ENCODE measurements at places on chromosomes 5 and 9.

- DNase-seq, result no peak
Observed at GRCh38 chr5:77139001-77139400, 51.9 kb upstream of the ZBED3 start.

DNA sequence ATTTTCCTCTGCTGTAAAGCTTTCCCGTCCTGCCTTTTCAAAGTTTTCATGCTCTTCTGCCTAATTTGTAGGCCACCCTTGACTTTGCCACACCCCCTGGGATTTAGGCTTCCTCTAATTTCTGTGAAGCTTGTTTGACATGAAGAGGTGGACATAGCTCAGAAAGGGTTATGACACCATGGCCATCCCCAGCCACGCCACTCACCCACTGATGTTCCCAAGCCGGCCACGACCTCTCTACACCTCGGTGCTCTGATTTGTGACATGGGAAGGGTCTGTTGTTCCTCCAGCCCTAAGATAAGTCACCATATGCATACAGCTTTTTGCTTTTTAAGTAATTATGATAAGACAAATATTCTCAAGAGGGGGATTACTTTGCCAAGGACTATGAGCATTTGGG lies 139.5 kb downstream of the BARX1 start:
- no peak for DNase-seq

DNA sequence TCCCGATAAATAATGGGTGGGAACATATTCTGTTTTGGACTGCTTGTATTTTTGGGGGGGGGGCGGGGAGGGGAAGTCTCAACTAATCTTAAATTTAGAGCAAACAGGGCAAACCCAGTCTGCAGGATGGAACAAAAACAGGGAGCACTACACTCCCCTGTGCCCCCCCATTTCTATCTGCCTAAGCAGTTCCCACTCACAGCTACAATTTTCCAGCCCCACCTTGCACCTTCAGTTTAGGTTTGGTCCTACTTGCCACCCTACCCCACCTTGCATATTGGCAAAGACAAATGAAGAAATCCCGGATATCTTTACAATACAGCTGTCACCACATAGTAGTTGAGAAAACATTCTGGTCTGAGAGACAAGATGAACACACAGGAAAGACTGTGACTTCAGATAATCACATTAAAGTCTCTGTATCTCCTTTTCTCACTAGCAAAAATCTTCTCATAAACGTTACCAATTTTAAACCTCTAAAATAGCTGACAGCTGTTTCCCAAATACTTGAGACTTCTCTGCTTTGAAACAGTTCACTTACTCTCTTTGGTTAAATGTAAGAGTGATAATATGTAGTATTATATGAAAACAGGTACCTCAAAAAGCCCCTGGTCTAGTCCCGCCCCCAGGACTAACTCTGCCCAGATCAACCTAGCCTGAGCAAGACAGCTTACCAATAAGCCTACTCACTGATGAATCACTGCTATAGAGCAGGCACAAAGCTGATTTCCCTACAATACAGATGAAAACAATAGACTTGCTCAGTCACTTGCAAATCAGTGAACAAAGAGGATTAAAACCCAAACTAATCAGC lies 5.2 kb upstream of the RAPGEF6 start:
- no peak for DNase-seq

GRCh38 chr9:89383030-89383720 lies 64.9 kb downstream of the SECISBP2 start:
- no peak for DNase-seq

- no peak for DNase-seq
Observed at GRCh38 chr5:90518661-90519060, 10.7 kb downstream of the LYSMD3 start.

GRCh38 chr9:121286973-121287741 lies 19.2 kb downstream of the GSN start:
- DNase-seq, result no peak

DNA sequence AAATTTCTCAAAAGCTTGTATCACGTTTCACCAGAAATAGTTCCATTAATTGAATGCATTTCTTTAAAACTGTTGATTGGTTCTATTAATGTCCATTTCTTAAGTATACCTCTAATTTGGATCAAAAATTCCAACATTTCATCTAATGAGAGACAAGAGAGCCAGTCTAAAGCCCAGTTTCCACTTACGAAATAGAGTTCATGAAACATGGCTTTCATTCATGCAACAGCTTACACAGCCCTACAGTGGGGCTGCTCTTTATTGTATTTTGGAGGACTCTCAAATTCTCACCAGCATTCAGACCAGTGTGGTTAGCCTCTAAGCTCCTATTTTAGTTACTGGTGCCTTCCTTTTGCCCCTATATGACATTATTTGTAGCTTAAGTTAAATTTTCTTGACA lies 566.9 kb upstream of the RGMB start:
- no peak for DNase-seq

- DNase-seq, result no peak
Observed at GRCh38 chr9:14231196-14231990, 82.5 kb downstream of the NFIB start.

- no peak for DNase-seq
Observed at GRCh38 chr9:38129366-38129765, 60.3 kb upstream of the SHB start.

DNA sequence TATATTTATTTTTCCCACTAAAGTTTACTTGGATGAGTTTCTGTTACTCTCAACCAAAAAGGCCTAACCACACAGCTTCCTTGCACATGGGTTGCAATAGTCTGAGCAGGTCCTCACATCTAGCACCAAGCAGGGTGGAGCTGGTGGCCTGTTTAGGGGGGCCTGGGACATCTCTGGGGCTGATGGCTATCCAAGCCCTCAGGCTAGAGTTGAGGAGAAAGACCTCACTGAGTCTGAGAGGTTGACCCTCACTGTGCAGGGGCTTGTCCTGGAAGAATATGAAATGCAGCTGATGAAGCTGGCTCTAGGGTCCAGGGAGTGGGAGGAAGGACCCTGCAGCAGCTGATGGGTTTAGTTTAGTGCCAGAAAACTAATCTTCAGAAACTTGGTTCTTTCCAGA lies 217.1 kb upstream of the MVB12B start:
- DNase-seq, result no peak

DNA sequence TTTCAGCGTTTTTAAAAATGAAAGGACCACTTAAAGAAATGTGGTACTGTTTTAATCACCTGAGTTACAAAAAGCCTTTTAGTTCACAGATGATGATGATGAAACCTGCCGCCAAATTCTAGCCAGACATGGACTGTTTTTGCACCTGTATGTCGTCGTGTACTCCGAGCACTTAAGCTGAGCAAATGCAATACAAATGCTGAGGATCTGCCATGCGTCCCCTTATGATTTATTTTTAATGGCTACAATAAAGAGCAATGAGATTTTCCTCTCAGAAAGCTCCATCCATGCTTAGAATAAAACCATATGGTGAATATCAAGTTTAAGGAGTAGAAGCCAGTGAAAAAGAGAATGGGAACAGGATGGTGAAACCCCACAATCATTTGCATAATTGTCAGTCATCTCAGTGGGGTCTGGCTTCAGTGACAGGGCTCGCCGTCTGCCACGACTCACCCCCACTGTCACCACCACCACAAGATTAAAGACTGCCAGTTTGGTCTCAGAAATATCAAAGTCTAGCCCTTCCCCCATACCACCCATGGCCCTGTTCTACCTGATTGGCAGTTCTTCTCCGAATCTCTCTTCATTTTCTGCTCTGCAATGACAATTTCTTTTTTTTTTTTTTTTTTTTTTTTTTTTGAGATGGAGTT lies 159.9 kb downstream of the GOLPH3 start:
- DNase-seq, result no peak

GRCh38 chr9:114580609-114581193 lies 6.9 kb upstream of the ATP6V1G1 start:
- DNase-seq, result no peak

- DNase-seq, result no peak
Observed at GRCh38 chr9:71909887-71910649, 925 bp downstream of the ABHD17B start.

GRCh38 chr5:27315363-27316270 lies 277.2 kb upstream of the CDH9 start:
- DNase-seq, result no peak

DNA sequence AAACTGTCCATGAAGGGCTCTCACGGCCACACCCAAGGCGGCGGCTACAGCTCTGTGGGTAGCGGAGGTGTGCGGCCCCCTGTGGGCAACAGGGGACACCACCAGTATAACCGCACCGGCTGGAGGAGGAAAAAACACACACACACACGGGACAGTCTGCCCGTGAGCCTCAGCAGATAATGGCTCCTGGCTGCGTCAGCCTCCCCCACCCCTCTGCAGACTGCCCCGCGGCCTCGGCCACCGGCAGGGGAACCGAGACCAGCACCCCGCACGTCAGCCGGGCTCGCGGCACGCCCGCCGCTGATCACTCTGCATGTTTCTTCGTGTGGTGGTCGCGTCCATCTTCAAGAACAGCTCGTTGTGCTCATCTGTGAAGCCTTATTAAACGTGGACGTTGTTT lies 41.5 kb downstream of the TENT4A start:
- no peak for DNase-seq

GRCh38 chr5:178690208-178690607 lies 40.3 kb downstream of the ZNF354A start:
- DNase-seq, result no peak

GRCh38 chr9:136362450-136362784 lies 1.1 kb downstream of the DNLZ start:
- no peak for DNase-seq

All from DMS79 (cell line).